ENCODE measurements at places on chromosomes 6 and 20.

- DNase-seq, result no peak
Measured at GRCh38 chr20:64065062-64065973, 2.3 kb downstream of the TCEA2 start.

DNA sequence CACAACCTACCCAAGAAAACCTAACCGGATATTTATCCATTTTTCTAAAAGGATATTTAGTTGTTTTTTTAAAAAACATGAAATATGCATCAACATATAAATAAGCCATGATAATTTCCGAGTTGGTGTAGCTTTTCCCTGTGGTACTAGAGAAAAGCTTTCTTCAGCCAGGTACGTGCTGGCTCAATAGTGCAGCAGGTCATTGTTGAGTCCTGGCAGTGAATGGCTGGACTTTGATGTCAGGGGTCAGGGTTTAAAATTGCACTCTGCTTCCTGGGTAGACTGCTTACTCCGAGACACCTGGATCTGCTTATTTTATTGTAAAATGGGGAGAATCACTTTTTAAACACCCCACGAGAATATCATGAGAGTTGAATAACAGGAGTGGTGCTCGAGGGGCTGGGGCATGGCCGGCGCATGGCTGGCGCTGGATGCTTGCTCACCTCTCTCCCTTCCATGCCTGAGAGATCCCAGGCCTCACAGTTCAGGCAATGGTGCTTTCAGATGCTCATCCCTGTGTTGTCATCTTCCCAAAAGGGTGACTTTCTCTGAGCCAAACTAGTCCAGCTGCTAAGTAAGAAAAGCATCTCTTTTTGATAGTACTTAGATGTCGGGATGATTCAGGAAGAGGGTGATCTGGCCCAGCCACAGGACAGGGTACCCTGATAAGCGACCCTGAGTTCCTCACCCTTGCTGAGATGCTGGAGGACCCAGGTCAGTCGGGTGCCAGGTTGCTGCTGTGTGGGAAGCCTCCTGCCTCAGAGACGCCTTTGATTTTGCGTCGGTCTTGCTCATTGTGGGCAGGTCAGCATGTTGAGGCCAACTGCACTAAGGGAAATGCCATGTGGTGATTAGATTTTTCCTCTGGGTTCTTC lies 269.1 kb upstream of the FOXQ1 start:
- DNase-seq, result no peak

DNA sequence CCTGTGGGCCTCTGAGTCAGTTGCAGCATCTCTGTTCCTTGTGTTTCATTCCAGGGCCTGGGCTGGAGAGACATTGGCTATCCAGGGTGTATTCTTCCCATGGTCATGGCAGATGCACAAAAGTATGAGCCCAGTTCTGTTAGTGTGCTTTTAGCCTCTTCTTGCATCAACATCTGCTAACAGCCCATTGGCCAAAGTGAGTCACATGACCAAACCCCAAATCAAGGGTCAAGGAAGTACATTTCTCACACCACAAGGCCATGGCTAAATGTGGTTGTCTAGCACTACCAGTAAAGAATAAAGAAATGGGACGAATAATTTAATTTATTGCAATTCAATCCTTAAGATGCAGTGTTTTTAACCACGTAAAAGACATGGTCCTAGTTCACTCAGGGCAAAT lies 43.9 kb downstream of the NRN1 start:
- DNase-seq, result no peak

GRCh38 chr6:46103441-46104115 lies 26.2 kb upstream of the ENPP4 start:
- DNase-seq, result no peak

DNA sequence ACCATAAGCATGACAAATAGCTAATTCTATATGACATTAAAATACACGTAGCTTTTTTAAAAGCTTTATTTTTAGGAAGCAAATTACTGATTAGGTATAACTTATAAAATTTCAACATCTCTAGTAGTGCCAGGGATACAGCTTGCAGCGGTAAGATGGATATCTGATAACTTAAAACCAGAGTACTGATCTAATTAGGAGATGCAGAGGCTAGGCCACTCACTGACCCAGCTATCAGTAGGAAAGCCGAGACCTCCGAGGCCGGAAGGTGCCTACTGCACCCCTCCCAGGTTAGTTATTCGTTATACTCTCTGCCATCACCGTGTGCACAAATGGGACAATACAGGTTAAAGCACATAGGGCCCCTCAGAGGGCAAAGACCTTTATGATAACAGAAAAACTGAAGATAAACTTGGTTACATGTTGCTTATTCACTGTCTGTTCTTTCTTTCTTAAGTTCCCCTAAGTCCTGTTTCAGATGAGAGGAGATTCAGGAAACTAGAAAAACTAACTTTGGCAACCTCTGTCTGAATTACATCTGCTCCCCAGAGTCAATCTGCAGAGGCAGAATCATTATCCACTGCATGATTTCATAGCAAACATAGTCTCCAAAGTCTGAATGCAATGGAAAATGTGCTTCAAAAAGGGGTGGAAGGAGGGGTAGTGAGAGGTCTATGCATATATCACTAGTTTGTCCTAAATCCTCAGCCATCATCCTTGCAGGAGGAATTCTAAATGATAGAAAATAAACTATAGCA lies 60.8 kb downstream of the RIPOR2 start:
- DNase-seq, result no peak
